Muscle of arm (tissue), 14 donors: ENCODE measurements at places on chromosomes 5 and 9.

DNA sequence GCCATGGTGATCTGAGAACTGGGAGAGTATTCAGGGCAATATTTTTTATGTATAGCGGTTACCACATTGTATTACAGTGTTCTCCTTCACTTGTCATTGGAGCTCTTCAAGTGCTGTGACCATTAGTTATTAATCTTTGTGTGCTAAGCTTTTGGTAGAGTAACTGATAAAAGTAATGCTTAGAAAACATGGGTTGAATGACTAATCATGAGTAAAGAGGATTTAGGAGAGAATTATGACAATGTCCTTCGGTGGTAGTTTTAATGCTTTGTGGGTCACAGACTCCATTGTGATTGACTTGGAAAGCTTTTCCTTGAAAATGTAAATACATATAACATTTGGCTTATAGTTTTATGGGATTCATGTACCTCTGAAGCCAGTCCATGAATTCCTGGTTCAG, 21.4 kb downstream of the TGFBR1 start:
- DNase-seq = no peak

DNA sequence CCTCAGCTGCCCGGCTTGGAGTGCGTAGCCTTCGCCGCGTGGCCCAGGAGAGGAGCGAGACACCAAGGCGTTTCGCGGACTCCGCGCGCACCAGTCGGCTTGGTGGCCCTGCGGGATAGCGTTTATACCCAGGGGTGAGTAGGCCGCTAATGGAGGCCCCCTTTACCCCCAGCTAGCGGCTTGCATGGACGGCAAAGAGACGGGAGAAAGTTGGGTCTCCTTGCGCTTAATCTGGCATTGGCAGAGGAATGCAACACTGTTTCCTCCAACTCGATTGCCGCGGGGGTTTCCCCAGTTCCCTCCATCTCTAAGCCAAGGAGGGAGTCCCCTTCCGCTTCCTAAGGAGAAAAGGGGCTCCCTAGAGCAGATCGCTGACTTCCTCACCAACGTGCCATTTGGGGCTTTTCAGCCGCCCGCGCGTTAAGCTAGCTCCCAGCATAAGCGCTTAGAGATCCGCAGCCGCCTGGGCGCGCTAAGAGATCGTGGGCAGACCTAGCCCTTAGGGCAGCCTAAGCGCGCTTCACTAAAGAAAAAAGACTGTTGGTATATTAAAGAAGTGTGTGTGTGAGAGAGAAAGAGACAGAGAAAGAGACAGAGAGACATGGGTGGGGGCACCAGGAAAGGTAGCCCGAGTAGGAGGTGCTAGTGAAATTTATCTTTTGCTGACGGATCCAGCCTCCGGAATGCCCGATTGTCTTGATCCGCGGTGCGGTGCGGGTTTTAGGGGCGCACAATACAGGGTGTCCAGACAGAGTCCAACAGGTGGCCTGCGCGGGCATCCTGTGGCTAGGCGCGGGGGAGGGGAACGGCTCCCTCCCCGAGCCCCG, 597.9 kb upstream of the SGCD start:
- peak; percentile 16 for DNase-seq

DNA sequence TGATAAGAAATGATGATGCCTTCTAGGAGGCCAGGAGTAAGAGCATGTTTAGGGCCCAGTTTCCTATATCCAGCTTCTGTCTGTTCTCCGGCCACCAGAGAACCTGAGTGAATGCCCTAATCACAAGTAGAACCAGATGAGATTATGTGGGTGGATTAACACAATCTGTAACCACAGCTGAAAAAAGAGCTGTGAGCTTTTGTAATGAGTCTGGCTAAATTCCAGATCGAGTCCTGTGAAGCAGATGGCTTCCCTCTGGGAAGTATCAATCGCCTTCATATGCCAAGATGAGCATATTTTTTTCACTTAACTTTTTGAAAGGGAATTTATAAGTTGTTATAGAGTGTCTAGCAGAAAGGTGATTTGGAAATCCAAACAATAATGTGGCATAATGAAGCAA, 99.8 kb downstream of the NNT start:
- DNase-seq = peak; percentile 3

- DNase-seq = no peak
Measured at GRCh38 chr5:111722140-111722539, 34.9 kb downstream of the NREP start.

- no peak for DNase-seq
Measured at GRCh38 chr9:126886897-126887296, 26.5 kb downstream of the ZBTB34 start.

DNA sequence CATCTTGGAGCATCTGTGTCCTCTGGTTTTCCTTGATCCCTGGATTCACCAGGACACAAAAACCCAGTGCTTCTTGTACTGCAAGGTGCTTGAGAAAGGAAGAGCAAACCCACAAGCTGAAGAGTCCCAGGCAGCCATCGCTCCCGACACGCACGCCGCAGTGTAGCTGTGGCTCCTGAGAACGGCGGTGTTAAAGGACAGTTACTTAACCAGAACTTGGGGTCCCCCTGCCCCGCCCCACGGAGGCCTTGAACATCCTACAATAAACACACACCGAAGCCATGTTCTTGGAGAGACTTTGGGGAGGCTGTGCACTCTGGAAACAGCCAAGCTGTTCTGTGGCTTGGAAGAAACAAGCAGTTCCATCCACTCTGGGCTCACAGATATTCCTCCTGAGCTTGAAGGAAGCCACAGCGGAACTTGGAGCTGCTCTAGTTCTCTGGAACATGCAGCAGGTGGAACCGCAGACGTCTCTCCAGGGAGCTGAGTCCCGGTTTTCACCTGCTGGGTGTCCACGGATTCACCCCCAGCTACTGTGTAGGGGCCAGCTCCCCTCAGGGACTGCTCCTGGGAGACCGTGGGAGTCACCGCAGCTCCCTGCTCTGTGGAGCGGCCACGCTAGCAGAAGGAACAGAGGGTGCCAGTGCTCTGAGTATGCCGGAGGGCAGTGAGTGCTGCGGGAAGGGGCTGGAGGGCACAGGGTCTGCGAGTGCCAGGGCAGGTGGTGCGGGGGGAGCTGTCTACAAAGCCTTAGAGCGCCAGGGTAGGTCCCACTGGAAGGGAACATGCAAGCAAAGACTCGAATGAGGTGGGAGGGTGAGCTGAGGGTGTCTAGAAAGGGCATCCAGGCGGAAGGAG, 107.3 kb downstream of the ADAMTS2 start:
- DNase-seq = no peak

DNA sequence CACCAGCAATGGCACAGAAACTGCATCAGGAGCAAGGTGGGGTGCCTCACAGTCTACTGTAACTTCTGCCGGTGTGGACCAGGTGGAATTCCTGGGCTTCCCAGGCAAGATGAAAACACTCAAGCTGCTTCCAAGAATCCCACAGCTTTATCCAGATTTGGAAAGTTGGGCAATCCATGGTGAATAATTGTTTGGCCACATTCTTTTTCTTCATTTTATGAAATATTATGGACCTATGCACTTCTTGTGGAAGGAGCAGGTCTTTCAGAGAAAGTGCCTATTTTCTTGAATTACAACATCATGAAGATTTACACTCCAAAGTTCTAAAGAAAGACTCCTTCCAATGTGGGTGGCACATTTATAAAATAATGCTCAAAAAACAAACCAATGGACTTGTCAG, 503.6 kb downstream of the SEMA5A start:
- DNase-seq = no peak
